ENCODE measurements at places on chromosomes 4 and X.
A peak's percentile ranks its signal among the peaks of the same experiment; 100 is the strongest.

DNA sequence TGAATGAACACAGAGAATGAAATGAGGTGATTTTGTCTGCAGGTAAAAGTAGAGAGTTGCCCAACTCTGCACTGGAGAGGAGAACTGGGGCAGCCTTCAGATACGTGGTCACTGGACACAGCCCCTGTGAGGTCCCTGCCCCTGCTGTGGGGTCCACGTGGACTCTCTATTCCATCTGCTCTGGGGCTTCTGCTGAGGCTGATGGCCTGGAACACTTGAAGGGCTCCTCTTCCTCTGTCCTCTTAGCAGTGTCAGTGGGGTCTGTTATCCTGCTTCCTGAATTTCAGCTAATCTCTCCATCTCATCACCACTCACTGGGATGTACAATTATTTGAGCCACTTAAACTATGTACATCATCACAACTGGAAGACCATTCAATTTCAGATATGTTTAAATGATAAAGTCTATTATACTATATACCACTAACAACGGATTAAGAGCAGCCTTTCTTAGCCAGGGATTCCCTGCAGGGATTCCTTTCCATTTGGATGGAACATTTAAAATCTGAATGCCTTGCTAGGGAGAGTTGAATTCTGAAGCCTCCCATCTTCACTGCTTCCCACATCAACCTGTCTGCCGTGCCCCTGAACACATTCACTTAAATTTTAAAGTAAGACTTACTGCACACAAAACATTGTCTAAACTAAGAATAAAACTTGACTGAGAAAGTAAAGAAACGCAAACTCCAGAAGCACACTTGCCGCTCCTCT is 74.0 kb downstream of the CC2D2A start:
- DNase-seq, result no peak

DNA sequence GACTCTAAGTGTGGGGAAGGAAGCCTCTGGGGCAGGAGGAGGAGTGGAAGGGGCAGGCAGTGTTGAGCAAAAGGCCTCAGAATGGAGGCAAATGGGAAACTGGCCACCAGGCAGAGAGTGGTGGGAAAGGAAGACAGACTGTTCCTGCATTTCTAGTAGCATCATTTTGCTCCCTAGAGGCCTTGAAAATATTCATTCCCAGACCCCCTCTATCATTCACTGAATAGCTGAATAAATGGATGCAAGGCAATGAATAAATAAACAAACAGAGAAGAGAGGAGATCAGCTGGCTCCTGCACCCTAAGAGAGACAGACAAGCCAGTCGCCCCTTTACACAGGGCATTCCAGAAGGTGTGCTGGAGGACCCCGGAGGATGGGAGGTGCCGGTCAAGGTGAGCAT is 511.9 kb downstream of the BCOR start:
- no peak for DNase-seq

GRCh38 chrX:70096052-70096451 is 33.8 kb downstream of the OTUD6A start:
- DNase-seq, result peak; percentile 26

GRCh38 chrX:123695242-123695641 is 37.6 kb downstream of the THOC2 start:
- no peak for DNase-seq

DNA sequence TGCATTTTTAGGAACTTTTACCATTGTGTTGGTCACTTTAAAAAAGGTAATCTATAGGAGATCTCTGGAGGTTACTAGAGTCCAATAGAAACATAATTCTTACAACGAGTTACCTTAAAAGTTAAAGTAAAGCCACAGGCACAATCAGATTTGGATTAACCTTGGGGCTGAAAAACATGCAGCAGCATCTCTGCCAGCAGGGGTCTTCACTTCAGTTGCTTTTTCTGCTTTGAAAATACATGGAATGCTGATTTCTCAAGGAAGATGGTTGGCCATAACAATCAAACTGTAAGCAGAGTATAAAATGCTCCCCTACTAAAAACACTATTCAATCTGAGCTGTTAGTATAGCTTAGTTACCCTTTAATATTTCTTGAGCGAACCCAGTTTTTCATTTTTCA is 1072.3 kb upstream of the PCDH10 start:
- no peak for DNase-seq

GRCh38 chrX:75968293-75968692 is 183.2 kb upstream of the MAGEE2 start:
- no peak for DNase-seq

- DNase-seq, result peak; percentile 7
Observed at GRCh38 chr4:89549907-89550306, 242.3 kb upstream of the GPRIN3 start.

- DNase-seq, result no peak
Observed at GRCh38 chr4:7391637-7392437, 42.9 kb downstream of the PSAPL1 start.

DNA sequence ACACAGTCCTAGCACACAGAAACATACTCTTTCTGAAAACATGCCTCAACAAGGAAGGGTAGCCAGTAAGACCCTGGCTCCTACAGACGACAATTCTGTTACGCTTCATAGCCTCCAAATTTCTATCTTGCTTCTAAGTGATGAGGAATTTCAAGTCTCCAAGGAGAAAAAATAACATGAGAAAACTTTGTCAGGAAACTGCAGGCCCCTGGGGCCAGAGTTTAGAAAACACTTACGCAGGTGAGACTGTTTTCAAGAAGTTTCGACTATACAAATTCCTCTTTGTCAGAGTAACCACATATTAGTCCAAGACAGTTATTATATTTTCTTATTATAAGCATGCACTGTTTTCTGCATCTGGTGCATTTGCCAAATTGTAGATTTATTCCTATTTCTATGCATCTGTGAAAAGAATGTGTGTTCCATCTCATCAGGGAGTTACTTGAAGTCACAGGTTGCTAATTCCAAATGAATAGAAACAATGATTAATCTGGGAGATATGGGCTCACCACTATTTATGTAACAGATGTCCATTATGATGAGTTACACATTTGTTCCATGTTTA is 30.3 kb upstream of the HCCS start:
- DNase-seq, result no peak

DNA sequence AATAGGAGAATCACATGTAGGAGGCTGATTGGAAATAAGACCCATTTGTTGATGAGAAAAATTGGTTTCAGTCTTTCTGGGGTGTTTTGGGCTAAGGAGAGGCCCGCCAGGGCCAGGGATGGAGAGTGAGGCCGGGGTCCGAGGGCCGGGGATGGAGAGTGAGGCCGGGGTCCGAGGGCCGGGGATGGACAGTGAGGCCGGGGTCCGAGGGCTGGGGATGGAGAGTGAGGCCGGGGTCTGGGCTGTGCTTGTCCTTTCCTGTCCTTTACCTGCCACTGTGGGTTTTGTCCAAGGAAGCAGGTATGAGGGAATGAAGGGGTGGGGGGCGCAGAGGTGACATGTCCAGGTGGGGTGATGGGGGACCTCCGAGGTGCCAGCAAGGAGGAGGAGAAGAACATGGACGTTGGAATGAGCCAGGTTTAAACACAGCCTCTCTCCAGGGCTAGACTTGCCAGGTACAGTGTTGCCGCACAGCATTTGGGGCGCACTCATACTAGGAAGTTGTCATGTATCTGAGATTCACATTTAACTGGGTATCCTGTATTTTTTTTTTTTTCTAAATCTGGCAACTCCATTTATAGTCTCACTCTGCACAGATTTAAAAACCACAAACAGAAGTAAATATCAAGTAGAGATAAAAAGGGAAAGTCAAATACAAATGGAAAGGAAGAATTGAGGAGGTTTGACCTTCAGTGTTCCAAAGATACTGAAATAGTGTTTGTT is 8.8 kb downstream of the RGS12 start:
- DNase-seq, result no peak

DNA sequence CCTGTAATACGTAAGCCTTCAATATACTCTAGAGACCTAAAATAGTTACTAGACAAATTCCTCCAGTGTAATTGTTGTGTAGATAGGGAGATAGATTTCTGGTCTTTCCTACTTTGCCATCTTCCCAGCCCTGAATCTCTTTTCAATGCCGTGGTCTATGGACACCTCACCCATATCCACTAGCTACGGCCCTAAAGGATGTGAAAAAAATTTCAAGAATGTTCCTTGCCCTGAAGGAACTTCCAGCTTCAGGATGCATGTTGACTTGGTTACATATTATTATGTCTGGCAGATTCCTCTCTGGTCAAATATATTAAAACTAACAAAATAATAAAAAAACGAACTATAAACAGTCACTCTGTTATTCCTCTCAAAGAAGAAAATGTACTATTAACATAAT is 52.4 kb upstream of the TSPAN5 start:
- peak; percentile 86 for DNase-seq

GRCh38 chr4:90240333-90240732 is 113.1 kb downstream of the CCSER1 start:
- no peak for DNase-seq

- no peak for DNase-seq
Observed at GRCh38 chr4:57550198-57550597, 440.0 kb upstream of the IGFBP7 start.

DNA sequence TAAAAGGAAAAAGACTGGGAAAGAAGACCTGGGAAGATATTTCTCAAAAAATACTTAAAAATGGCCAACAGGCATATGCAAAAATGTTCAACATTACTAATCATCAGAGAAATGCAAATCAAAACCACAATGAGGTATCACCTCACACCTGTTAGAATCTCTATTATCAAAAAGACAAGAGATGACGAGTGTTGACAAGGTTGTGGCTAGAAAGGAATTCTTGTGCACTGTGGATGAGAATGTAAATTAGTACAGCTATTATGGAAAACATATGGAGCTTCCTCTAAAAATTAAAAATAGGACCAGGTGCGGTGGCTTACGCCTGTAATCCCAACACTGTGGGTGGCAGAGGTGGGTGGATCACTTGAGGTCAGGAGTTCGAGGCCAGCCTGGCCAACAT is 50.0 kb downstream of the C4orf46 start:
- no peak for DNase-seq

GRCh38 chrX:123222920-123223319 is 38.8 kb downstream of the GRIA3 start:
- no peak for DNase-seq

- DNase-seq, result peak; percentile 61
Observed at GRCh38 chr4:184265546-184266351, 48.1 kb upstream of the ENPP6 start.

DNA sequence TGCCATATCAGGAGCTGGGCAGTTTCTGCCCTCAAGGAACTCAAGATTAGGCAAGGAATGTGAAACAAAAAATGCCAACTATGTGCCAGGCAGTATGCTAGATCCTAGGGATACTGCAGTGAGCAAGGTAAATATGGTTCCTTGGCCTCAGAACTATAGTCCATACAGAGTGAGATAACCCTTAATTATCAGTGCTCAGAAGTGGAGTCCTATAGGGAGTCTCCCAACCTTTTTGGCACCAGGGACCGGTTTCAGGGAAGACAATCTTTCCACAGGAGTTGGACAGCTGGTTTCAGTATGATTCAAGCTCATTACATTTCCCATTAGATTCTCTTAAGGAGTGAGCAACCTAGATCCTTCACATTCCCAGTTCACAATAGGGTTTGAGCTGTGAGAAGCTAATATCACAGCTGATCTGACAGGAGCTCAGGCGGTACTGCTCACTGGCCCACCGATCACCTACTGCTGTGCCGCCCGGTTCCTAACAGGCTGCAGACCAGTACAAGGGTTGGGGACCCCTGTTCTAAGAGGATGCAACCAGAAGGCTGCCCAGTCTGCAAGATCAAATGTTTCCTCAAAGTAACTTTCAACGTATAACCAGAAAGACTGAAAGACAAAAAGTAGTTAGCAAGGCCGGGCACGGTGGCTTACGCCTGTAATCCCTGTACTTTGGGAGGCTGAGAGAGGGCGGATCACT is 1.7 kb upstream of the SRP72 start:
- peak; percentile 47 for DNase-seq

DNA sequence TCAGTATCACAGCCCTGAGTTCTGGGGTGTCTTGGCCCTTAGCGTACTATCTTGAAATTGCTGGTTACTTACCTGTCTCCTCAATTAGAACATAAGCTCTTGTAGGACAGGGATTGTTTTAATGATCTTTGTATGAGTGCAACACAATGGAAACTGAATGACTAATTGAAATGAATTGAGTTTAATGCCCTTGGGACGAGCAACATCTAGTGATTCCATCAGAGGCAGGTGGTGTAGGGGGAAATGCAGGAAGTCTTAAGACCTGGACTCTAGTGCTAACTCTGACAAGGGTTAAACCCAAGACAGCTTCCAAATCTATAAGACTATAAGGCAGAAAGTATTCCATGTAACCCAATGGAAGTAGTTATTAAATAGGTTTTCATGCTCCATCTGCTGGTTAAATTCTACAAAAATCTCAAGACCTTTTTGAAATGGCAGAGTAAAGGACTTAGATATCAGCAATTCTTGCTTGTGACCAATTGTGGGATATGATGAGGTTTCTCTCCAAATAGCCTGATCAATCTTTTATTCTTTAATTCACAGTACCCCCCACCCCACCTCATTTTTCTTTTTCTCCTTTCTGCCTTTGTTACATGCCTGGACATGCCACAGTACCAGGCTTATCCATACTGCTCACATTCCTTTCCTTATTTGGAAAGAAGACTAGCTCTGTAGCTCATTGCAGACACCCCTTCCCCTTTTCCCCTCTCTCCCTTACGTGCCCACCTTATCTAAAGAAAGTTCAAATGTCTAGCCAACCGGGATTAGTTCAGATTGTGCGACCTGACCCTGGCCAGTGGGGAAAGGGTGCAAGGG is 340.8 kb downstream of the PAPSS1 start:
- DNase-seq, result peak; percentile 53

GRCh38 chr4:185839194-185839712 is 27.3 kb upstream of the SORBS2 start:
- peak; percentile 98 for DNase-seq

DNA sequence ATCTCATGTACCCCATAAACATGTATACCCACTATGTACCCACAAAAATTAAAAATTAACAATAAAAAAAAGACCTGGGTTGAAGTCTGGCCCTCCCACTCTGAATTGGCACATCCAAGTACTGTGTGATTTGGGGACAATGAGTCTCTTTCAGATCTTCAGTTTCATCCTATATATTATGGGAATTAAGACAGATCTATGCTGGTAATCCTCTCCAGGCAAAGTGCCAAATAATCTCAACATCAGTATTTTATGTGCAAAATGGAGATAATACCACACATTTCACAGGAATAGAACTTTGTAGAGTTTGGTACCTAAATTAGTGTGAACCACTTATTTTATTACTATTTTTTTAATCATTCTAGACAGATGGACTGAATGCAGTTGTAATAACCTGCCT is 11.0 kb upstream of the SCD5 start:
- no peak for DNase-seq

DNA sequence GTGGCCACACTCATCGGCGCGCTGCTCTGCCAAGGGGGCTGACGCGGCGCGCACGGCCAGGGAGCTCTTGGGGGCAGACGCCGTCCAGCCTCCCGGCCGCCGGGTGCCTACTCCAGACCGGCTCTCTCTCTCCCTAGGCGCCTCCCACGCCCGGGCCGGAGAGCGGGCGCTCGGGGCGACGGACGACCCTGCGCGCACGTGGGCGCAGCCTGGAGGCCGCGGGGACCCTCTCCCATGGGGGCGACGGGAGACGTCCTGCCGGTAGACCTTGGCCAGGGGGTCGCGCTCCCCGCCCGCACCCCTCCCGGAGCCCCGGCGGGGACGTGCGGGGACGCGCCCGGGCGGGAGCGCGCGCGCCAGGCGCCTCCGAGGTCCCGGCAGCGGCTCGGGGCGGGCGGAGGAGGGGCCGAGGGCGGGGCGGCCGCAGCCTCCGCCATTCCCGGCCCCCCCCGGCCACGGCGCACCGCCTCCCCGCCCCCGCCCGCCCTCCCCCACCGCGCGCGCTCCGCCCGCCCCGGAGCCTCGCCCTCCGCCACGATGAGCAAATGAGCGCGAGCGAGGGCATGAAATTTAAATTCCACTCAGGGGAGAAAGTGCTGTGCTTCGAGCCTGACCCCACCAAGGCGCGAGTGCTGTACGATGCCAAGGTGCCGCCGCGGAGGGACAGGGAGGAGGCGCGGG is at the start of gene MSL3:
TSS of gene MSL3 (plus strand) at position 519 of the 681 bp plus-strand sequence. CDS start at position 546, 27 bp downstream.
- DNase-seq, result peak; percentile 73

All from EH (cell line).